SIG-M5 (cell line): ENCODE measurements at places on chromosomes 3 and 15.

- no peak for DNase-seq
Observed at GRCh38 chr3:28586325-28586724, 237.7 kb upstream of the AZI2 start.

- no peak for DNase-seq
Observed at GRCh38 chr3:152444029-152444641, 175.4 kb downstream of the MBNL1 start.

- no peak for DNase-seq
Observed at GRCh38 chr3:27253831-27254230, 115.4 kb downstream of the NEK10 start.

DNA sequence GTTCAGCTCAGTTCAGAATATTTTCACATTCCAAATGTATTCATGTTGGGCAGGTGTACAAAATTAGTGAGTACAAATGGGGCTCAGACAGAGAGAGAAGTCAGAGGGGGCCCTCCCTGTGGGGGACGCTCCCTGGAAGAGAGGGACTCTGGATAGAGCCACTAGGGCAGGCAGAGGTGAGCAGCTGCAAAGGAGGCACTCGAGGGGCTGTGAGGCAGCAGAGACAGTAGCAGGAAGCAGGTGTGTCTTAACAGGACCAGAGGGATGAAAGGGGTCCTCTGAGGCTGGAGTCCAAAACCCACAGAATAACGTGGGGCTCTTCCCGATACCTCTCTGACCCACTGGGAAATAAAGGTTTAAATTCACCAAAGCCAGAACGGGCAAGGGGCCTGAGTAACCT lies 127.1 kb downstream of the MEGF11 start:
- DNase-seq, result no peak

- DNase-seq, result no peak
Observed at GRCh38 chr3:197205675-197206074, 92.7 kb downstream of the DLG1 start.

DNA sequence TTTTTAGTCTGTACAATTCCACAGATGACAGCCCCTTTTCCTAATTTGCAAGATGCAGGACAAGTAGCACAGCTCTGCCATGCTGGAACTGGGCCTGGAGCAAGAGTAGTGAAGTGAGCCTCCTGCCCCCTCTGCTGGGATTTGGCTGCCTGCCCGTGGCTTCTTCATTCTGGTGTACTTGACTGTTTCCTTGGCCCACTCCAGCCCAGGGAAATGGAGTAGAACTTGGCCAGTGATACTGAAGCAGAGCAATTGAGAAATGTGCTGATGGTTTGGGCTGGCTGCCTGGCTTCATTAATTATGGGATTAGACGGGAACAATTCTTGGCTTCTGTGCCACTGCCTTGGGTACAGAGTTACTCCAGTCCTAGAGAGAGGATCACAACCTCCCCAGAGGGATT lies 2.8 kb downstream of the GPD1L start:
- no peak for DNase-seq
